Ammon's horn (tissue), 1 donor: ENCODE measurements at places on chromosomes 3 and 15.

GRCh38 chr3:51500632-51501131 is 867 bp upstream of the DCAF1 start:
- peak; percentile 10 for DNase-seq

DNA sequence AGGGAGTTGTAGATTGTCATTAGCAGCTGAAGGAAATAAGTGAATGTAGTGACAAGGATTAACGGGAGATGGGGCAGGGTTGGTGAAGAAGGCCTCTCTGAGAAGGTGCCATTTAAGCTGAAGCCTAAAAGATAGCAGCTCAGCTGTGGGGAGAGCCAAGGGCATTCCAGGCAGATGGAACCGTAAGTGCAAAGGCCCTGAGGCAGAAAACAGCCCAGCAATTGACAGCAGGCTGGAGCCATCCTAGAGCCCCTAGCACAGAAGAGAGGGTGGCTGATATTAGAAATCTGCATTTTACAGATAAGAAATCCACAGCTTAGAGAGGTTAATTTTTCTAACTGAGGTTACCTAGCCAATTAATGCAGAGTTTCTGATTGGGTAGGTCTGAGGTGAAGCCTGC is 374.5 kb upstream of the PROK2 start:
- no peak for DNase-seq

DNA sequence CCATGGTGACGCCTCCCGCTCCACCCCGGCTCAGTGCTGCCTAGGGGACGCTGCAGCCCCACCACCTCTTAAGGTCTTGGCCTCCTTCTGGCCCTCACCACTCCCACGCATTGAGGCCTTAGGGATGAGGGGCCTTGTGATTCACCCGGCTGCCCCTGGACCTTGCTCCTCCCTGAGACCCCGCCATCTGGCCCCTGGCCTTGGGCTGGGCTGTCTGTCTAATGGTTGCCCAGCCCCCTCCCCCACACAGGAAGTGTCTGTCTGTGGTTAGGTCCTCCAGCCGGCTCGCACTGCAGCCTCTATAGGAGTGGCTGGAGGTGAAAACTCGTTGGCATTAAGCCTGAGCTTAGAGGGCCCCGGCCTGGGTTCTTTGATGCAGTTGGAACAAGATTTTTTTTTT is 21.5 kb upstream of the MTHFS start:
- DNase-seq = no peak

DNA sequence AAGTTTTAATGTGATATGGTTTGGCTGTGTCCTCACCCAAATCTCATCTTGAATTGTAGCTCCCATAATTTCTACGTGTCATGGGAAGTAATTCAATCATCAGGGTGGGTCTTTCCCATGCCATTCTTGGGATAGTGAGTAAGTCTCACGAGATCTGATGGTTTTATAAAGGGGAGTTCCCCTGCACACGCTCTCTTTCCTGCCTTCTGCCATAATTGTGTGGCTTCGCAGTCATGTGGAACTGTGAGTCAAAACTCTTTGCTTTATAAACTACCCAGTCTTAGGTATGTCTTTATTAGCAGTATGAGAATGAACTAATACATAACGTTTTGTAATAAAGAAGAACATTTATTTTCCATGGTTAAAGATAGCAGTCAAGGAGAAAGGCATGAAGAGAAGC is 39.2 kb upstream of the GOLIM4 start:
- no peak for DNase-seq

- no peak for DNase-seq
Observed at GRCh38 chr3:191356631-191357439, 26.5 kb upstream of the UTS2B start.

DNA sequence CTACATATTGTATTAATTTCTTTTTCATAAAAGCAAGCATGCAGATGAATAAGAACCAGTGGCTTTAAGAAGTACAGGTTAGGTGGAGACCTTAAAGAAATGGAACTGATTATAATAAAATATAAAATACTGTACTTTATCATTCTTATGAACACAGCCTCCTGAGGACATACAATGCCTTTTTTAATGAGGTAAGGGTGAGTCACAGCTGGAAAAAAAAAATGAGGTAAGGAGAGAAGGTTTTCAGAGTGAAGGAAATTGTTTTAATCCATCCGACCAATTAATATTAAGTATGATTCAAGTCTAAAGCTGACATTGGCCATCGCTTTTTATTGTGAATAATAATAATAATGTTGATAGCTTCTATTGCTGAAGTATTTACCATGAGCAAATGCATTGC is 170.3 kb upstream of the SOX2 start:
- no peak for DNase-seq

DNA sequence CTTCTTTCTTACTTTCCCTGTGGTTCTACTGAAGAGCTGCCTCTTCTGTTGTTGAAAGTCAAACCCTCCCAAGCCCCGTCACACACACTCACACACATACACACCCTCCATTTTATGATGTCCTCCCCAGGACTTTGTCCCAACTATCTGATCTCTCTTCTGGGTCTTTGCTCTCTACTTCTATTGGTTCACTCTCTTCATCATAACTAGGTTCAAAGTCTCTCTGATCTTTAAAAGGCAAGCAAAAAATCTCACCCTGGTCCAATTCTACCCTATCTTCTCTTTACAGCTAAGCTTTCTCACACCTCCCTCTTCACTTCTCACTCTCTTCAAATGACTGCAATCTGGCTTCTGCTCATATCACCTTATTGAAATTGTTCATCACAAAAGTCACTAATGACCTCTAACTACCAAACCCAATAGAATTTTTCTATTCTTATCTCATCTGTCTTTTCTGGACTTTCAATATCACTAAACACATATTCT is 34.8 kb downstream of the LRRFIP2 start:
- no peak for DNase-seq

- no peak for DNase-seq
Observed at GRCh38 chr3:112371569-112371968, 38.6 kb downstream of the CD200 start.

DNA sequence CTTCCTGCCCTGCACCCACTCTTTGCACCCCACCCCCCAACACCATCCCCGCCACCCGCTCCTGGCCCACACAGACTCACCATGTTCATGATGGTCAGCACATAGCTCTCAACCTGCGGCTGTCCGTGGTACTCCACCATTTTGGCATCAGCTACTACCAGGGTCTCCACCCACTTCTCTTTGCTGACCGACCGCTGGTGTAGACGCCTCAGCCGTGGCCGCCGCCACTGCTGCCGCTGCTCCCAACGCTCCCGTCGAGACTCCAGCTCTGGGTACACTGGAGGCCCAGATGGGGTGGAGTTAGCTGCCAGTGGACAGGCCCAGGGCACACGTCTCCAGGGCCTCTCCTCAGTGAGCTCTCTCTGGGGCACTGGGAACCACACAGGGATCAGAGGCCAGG is 14.8 kb downstream of the ADAMTS7 start:
- no peak for DNase-seq

DNA sequence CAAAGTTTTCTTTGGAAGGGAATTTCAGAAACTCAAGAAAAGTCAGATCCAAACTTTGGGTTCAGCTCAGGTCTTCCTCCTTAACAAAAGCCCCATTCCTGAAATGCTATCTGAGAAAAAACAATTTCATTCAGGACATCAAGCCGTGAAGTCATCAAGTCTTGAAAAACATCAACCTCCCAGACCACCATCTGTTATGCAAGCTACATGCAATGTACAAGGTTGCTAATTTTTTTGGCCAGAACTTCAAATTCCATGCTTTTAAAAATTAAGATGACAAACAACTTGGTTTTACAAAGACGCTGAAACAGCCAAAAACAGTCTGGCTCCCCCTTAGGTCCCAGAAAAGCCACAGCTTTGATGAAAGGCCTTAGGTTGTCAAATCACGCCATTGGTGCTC is 53.9 kb upstream of the WNT5A start:
- DNase-seq = no peak

DNA sequence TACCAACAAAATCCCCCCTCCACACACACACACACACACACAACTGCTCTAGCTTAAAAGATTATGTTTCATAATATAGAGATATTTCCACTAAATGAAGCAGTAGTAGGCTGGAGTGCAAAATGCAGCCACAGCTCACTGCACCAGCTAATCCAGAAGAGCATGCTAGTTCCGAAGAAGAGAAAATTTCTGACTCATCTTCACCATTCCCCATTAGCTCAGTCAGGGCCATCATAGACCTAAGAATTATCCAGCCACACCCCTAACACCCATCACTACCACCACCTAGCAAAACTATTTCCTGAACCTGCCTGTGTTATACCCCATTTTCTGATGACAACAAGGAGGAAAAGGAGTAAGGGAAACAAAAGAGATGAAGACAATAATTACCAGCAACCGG is 67.1 kb upstream of the UBE2E2 start:
- no peak for DNase-seq

GRCh38 chr15:87322870-87323269 is 933.7 kb downstream of the NTRK3 start:
- no peak for DNase-seq

DNA sequence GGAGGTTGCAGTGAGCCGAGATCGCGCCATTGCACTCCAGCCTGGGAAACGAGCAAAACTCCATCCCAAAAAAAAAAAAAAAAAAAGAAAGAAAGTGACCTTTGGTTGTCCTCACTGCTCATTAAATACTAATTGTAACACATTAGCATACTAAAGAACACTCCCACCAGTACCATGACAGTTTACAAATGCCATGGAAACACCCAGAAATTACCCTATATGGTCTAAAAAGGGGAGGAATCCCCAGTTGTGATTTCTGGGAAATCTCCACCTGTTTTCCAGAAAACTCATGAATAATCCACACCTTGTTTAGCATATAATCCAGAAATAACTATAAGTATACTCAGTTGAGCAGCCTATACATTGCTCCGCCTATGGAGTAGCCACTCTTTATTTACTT is 23.5 kb upstream of the INO80 start:
- no peak for DNase-seq
